Peyer's patch (tissue), 4 donors: ENCODE measurements at places on chromosomes 11 and 22.
A peak's percentile ranks its signal among the peaks of the same experiment; 100 is the strongest.

GRCh38 chr11:115544422-115544948 lies 40.3 kb upstream of the CADM1 start:
- no peak for DNase-seq

DNA sequence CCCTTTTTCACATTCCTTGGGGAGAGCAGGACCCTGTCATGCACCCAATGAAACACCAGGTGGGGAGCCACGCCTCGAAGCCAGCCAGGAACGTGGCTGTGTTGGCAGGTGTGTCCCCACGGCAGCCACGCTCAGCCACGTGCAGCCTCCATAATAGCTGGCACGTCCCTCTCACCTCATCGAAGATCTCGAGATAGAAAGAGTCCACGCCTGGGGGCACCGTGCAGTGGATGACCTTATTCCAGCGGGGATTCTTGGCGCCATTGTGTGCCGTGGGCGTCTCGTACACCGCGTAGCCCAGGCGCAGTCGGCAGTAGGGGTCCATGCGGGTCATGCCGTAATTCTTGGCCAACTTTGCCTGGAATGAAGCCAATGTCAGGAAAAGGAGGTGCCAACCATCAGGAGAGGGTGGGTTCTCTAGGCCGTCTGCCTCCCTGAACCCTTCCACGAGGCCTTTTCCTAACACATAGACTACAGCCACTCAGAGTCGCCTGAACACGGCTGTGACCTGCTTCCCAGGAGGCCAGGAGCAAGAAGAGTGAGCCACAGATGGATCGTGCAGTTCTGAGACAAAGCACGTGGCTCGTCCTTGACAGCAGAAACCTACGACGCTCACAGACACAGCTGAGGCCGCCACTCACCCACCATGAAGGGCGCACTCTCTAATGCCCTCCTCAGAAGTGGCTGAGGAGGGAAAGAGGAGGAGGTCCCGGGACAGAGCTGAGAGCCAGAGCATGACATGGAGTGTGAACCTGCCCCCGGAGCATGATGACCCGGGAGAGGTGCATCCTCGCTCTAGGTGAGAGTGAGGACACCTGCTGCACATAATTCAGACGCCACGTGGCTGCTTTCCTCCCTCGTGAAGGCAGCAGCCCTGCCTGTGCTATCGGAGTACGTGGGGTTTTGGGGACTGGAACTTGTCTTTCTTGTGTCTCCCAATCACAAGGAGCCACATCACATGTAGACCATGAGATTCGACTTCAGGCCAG lies 19.1 kb downstream of the TOLLIP start:
- no peak for DNase-seq

GRCh38 chr11:131884461-131885073 lies 514.2 kb downstream of the NTM start:
- DNase-seq: no peak

DNA sequence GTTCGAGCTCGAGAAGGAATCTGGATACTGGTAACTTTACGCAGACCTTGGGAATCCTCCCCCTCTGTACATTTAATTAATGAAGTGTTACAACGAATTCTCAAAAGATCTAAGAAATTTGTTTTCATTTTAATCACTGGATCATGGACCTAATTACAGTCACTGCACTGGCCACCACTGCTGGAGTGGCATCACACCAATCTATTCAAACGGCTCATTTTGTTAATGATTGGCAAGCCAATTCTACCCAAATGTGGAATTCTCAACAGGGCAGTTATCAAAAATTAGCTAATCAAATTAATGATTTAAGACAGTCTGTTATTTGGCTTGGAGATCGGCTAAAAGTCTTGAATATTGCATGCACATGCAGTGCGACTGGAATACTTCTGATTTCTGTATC lies 30.1 kb upstream of the ALDH3B2 start:
- DNase-seq: no peak

- no peak for DNase-seq
These were observed 101.6 kb downstream of the CHST1 start for GRCh38 chr11:45563810-45564209.

DNA sequence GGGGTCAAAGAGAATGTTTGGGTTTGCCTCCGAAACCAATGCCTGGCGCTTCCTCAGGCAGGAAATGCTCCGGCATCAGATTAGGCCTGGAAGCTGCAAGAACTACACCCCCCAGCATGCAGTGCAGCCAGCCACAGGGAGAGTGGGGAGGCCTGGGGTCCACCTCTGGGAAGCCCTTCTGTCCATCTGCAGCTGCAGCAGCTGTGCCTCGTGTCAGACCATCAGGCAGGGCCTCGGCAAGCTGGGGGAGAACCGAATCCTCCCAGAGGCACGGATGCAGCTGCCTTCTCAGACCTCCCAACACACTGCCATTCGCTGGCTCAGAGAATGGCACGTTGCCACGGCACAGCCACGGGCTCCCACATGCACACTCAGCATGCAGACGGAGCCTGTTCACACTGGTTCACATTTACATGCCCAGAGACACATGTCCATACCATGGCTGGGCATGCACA lies 57.4 kb downstream of the NECTIN1 start:
- no peak for DNase-seq

DNA sequence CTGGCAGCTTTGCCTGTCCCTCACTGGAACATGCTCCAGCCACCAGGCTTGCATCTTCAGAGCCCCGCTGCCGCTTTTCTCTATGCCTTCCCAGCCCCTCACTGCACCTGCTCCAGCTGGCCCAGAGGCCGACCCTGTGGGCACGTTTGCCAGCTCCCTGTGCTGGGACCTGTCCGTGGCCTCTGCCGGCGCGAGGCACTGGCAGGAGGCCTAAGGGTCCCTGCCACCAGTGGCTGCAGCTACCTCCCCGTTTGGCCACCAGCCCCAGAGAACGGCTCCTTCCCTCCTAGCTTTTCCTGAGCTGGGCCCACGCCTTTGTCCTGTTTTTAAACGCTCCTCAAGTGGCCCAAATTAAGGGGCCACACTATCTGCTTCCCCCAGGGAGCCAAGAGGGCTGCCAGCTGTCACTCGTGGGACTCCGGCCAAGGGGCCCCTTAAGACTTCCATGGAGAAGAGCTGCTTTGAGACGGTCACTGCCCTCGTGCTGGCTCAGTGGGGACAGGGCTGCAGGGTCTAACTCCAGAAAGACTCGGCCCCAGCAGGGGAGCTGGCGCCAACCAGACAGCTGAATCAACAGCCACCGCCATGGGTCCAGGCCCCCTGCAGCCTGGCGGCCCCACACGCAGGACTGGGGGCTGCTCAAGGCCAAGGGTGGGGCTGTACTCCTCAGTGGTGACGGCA lies 24.6 kb upstream of the WNT7B start:
- no peak for DNase-seq

DNA sequence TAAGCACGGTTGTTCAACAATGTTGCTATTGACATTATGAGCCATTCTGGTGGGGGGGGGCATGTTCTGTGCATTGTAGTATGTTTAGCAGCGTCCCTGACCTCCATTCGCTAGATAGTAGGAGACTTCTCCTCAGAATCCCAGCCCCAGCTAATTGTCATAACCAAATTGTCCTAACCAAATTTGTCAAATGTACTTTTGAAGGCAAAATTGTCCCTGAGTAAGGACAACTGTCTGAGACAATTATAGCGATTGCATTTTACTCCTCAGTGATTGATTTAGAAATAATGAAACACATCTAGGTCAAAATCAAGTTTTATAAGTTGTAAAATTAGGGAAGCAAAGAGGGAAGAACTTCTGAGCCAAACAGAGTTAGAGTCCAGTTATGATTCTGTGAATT lies 541.8 kb upstream of the CHORDC1 start:
- DNase-seq: no peak

- no peak for DNase-seq
These were observed 8.1 kb upstream of the DGKZ start for GRCh38 chr11:46338988-46339666.

DNA sequence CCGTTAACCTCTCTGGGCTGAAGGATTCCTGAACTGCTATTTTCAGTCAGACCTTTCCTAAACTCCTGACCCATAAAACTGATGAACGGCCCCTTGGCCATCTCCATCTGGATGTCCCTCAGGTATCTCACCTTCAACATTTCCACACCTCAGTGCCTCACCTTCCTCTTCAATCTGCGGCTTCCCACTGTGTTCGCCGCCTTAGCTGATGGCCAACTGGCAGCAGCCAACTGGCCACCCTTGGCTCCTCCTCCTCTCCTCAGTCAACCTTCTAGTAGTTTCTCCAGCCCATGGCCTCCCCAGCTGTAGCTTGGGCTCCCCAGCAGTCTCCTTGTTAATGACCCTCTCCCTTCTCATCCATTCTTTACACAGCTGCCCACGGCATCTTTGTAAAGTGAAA lies 55.0 kb upstream of the PHOX2A start:
- DNase-seq: no peak

DNA sequence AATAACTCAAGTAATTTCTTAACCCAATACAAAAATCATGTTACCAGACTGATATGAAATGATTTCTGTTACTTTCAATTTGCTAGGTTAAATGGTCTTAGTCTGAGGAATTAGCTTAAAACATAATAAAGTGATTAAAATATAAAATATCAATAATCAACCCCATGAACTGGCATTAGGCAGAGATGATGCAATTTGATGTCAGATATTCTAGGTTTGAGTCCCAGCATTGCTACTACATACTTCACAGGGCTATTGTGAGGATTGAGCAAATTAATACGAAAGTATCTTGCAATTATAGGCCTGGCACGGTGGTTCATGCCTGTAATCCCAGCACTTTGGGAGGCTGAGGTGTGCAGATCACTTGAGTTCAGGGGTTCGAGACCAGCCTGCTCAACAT lies 66.5 kb downstream of the PICALM start:
- DNase-seq: no peak

DNA sequence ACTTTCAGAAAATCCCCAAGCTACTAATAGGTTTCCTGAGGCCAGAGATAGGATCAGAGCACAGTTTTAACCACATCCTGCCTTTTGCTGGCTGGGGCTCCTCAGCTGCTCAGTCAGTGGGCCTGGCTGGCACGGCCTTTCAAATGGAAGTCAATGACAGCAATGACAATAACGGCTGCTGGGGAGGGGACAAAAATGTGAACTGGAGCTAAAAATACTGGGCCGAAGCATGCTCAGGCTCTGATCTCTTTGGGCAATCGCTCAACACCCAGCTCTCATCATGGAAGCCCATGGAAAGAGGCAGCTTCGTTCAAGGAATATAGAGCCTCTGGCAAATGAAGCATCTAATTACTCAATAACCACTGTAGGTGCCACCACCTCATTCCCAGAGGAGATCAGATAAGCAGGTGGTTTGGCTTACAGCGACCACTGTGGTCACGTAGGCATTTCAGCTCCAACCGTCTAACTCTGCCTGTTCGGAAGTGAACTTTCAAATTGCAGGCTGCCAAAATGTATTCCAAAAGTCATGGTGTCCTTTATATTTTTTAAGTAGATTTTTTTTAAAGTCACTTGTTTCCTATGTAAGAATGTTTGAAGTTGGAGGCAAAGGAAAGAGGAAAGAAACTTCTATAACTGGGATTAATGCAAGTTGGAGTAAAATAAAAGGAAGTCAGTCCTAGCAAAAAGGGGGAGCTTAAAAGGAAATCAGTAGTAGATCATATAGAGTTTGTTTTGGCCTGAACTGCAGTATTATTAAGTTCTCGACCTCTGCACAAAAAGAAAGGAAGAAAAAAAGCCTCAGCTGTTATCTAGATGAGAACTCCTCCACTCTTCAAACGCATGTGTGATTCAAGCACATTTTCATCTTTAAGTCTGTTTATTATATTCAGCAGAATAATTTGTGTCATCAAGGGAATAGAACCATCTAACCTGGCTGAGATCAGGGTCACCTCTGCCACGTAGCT lies 14.1 kb downstream of the WT1 start:
- DNase-seq: no peak

DNA sequence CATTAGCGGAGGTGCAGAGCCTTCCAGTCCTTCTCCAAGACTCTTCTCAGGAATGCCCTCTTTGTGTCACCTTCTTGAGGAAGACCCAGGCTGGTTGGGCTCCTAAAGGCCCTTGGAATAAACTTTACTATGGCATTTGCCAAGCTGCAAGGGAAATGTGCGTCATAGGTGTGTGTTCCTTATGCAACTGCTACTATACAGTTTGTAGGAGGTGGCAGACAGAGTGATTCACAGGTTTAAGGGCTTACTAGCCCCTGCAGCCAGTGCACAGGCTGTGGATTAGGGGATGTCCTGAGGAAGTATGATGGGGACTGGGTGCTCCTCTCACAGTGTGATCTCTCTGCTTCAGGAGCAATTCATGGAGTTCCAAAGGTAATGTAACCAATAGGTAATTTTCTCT lies 74.6 kb downstream of the TENM4 start:
- DNase-seq: no peak

GRCh38 chr11:2120359-2121100 lies 18.7 kb downstream of the IGF2 start:
- DNase-seq: no peak

- DNase-seq: peak; percentile 69
These were observed 46.8 kb downstream of the PAMR1 start for GRCh38 chr11:35478471-35479091.

- no peak for DNase-seq
These were observed 4.3 kb downstream of the CADM1 start for GRCh38 chr11:115499891-115500290.
